ENCODE measurements at places on chromosomes 7 and 10.

DNA sequence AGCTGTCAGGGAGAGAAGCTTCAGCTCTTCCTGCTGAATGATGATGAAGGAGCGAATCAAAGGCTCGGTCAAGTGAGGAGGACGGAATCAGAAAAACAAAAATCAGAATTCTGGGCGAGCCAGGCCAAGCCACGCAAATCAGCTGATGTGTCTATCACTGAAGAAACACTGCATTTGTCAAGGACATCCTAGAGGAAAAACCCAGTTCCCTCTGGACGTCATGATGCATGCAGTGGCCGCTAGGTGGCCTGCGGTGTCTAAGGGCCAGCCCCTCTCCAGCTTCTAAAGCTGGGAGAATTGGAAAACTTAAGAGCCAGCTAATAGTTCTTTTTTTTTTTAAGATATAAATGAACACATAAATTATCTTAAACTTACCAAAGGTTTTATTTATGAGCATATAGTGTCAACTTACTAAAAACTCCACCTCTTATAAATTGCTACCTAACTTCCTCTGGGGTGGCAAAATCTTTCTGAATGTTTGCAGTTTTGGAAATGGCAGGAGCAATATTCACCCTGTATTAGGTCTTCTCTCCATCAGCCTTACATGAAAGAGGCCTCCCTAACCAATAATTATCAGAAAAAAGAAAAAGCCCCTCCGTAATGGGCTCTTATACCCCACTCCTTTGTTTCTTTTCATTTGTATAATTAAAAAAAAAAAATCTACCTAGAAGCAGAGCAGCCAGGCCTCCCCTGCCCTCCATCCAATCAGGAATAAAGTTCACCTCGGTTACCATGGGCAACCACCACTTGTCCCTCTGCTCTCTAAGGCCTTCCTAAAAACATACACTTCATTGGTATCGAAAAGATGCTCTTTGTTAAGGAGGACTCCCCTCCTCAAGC lies 186.8 kb downstream of the USP6NL start:
- DNase-seq: no peak

DNA sequence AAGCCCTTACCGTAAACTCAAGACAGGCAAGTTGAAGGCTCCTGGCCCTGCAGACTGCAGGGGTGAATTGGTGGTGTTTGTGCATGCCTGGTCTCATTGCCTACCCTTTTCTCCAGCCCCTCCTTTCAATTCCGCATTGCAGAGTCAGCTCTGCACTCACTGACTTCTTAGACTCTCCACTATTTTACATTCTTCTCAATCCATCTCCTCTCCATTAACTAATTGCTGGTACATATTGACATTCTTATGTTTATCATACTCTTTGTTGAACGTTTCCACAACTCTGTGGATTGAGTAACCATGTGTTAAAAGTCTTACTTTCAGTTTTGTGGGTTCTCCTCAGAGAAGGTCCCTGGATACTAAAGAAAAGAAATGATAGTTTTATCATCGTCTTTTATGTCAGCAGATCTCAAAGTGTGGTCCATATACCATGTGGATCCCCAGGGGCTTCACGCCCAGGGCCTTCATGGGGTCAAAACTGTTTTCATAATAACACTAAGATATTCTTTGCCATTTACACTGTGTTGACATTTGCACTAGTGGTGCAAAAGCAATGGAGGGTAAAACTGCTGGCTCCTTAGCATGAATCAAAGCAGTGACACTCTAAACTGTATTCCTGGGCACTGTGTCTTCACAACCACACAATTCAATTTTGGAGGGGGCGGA lies 135.4 kb upstream of the FZD1 start:
- no peak for DNase-seq

DNA sequence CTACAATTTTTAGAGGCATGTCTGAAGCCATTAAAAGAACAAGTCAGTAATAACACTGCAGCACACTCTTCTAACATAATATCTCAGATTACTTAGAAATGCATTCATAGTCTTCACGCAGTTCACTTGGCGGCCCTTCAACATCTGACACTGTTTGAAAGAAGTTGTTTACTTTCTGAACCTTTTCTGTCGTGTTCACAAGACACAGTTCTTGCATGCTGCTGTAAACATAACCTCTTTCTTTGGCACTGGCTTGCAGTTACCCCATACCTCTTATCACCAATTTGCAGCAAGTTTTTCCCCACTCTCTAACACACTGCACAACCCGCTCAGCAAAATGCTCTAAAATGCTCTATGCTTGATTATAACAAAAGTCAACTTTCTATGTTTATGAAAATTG lies 12.0 kb downstream of the PIP4K2A start:
- DNase-seq: no peak

DNA sequence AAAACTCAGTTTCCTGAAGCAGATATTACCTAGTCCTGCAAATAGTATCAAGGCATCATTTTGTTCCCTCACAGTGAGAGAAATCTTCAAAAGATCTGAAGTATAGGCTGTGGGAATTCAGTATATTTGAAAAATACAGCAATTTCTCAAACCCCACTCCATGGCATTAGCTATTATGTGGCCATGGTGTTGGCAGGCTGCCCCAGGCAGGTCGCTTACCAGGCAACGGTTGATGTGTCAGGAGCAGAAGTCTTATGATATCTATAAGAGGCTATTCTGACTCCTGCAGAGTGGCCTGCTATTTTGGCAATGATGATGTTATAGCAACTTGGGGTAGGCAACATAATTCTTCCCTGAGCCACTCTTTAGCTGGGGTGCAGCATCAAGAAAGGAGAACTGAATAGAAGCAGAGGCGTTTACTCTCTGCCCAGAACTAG lies 187.9 kb downstream of the PLXDC2 start:
- DNase-seq: no peak

DNA sequence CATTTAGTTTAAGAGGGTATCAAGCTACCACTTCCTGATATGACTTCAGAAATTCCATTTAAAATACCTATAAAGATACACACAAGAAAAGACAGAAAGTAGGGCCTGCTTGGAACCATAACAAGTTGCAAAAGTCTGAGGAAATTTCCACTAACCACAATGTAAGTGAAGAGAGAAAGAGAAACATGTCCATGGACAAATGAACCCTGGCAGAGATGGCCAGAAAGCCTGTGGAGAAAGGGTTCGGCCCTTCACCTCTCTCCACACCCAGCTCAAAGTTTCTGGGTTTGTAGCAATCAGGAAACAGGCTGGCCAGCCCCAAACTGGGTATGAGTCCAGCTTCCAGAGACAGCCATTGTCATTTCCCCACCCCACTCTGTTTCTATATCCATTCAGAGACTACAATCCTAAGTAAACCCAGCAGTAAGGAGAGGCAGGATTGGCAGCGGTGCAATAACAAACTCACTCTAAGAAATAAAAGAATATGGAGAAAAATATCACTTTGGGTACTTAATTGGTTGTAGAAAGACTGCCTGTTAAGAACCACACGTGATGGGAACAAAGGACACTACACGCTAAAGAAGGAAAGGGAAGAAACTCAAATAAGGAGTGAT lies 71.1 kb downstream of the STK17A start:
- DNase-seq: no peak

- DNase-seq: no peak
Observed at GRCh38 chr7:116011584-116011983, 19.0 kb downstream of the TFEC start.

DNA sequence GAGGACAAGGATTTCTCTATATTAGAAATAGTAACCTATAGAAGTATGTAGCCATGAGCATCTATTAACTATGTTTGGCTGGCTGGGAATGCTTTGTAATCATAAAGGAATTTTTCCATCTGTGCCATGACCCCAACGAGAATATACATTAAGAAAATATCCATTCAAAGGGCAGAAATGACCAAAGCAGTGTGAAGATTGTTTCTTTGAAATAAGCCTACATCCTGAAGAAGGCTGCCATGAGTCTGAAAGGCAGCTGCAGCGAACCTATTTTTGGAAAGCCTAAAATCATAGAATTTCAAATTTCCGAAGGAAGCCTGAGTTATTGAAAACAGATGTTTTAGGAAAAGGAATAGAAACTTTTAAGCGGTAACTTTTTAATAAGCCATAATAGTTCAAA lies 244.2 kb upstream of the FOXK1 start:
- no peak for DNase-seq

DNA sequence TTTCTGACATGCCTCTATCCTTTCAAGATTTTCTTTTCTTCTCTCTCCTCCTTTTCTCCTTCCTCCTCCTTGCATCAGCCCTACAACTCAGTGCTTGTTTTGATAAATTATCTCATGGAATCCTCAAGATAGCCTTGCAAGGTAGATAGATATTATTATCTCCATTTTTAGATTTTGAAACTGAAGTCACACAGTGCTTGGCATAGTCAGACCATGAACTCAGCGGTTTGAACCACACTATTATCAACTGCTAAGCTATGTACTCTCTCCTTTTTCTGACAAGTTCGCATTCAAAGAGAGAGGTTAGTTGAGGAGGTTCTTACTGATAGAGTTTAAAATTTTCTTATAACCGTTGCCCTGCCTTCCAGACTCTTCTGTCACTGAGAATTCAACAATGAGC lies 79.1 kb downstream of the SUGCT start:
- DNase-seq: no peak

- no peak for DNase-seq
Observed at GRCh38 chr10:5679606-5680005, 5.0 kb upstream of the TASOR2 start.

- no peak for DNase-seq
Observed at GRCh38 chr10:117107238-117107637, 30.8 kb downstream of the VAX1 start.

DNA sequence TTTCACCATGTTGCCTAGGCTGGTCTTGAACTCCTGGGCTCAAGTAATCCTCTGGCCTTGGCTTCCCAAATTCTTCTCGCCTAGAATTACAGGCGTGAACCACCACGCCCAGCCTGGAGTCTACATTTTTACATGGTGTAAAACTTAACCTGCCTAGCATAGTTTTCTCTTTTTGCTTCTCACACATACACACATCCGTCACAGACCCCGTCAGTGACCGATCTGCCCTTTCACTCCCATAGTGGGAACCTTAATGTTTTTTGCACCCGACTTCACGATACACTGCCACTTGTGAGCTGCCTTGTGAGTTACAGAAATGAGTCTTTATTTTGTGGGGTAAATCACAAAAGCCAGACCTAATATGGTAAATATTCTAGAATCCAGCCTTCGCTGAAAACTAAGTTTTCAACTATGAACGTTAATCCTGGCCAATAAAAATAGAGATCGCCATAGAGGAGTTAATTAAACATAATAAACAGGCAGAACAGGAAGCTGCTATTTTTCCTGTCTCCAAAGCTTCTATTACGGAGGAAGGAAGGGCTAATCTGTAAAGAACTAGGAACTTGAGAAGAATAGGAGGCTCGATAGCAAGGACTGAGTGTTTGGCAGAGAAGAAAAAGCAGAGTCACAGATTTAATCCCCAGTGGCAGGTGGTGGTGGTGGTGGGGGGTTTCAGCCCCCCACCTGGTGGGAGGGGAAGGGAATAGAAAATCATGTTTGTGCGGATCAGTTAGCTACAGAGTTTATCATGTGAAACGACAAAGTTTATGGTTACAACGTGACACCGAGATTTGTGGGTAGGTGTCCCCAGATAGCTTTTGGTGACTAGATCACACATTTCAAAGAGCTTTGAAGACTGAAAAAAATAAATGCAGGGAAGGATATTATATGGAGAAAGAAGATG lies 14.7 kb upstream of the FAM171A1 start:
- no peak for DNase-seq

DNA sequence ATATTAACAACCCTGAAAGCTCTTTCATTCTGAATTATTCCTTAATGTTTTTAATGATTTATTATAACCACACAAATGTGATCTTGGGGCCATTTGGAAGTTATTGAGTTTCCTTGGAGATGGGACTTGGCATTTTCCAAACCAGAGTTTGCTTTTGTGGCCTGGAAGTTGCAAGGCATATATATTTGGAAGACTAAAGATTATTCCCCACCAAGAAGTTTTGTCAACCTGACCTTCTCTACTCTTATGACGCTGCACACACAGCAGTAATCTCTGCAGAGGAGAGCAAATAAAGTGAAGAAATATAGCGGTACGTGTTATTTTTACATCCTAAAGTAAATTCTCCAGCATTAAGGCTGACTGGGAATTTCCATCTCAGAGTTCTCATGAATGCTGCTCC lies 397.0 kb downstream of the LRMDA start:
- DNase-seq: no peak

DNA sequence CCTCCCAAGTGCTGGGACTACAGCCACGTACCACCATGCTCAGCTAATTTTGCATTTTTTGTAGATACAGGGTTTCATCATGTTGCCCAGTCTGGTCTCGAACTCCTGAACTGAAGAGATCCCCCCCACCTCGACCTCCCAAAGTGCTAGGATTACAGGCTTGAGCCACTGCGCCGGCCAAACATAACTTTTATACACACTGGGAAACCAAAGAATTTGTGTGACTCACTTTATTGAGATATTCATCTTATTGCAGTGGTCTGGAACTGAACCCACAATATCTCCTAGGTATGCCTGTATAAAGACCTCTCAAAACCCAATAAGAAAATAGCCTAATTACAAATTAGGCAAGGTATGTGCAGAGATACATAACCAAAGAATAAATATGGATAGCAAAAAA lies 182.6 kb upstream of the FEZF1 start:
- no peak for DNase-seq

- DNase-seq: no peak
Observed at GRCh38 chr7:91165846-91166230, 98.4 kb upstream of the FZD1 start.

DNA sequence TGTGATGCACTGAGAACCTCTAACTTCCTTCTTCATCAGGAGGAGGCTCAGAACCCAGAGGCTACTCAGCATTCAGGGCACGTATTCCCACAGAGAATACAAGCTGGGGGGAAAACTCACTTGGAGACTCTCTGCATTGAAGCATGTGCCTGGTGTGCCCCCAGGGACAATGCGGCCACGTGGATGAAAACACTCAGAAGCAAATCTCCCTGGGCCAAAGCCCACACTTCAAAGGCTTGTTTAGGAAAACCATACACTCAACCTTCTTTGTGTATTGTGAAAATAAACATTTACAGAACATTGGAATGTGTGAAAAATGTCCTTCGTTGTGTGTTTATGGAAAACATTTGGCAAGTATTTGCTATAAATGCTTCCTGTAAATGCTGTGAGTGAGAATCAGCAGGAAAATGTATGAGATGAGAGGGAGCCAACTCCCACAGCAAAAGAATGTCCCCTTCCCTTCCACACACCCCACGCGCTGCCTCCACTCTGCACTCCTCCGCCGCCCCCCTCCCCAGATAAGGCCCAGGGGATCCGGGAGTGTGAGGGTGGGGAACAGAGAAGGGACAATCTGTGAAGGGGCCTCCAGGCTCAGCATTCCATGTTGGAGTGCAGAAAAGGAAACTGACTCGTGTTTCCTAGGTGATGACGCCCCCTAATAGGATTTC lies 339.5 kb downstream of the ELMO1 start:
- DNase-seq: no peak

- no peak for DNase-seq
Observed at GRCh38 chr7:100572949-100573675, 588 bp downstream of the SAP25 start.

DNA sequence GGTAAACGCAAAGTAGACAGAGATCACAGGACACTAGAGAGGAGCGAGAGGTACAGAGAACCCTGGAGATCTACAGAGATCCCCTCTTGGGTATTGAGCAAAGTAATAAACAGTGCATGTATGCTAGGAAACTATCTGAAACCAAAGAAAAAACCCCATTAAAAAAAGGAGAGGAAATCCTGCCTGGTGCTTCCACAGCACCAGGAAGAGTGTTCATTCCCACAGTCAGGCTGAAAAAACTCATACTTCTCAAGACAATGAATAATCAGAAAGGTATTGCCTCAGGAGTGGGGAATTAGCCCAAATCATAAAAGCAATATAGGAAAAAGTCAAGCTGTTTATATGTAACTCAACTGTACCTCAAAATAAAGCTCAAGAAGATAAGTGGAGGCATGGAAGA lies 59.1 kb downstream of the ANKRD26 start:
- no peak for DNase-seq

- no peak for DNase-seq
Observed at GRCh38 chr7:13161125-13161524, 473.7 kb downstream of the ARL4A start.
